ENCODE measurements at places on chromosomes 3 and 15.

DNA sequence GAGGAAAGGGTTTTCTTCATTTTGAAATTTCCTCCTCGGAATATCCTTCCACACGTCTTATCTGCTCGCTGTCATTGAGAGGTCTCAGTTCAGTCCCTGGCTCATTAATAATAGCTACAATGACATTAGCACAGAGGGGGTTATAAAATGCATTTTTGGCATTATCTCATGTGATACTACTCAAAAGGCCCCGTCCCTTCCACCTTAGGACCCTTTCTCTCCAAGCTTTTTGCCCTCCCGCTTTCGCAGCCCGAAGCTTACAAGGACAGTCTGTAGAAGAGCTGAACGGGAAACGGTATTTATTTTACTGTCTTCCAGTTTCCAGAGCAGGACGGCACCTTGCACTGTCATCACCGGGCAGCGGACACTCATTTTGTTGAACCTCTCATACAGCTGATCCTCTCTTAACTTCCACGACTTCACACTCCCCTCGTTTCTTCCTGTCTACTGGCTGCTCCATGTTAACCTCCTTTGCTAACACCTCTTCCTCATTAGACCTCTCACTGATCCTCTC, 5.6 kb upstream of the PLEKHO2 start:
- DNase-seq: no peak

DNA sequence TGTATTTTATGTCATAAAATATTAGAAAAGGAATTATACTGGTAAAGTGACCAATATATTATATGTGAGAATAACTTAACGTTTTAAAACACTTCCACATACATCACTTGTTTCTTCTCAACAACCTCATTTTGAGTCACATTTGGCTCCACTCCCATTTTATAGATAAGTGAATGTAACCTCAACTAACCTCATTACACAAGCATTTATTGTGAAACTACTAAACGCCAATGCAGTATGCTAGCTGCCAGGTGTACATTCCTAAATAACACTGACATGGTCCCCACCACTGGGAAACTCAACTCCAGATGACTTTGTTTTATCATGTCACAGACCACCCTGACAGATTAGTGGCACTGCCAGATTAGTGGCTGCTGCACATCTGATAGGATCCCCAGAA, 249.7 kb upstream of the CNTN4 start:
- DNase-seq: no peak

GRCh38 chr3:122560680-122561079, 3.4 kb downstream of the PARP9 start:
- peak; percentile 1 for DNase-seq

DNA sequence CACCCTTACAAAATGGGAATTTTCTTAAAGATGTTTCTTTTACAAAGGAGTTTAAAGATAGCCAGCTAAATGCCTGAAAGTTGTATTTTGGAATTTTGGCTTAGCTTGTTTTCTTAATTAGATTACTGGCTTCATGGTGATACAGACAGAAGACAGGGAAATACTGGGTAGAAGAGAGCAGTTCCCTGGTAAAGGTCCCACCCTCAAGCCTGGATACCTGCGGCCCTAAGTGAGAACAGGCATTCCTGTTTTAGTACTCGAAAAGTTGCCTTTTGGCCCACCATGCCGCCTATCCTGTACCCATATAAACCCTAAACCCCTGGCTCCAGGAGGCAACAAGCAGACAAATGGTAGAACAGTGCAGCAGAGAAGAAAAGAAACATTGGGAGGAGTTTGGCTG, 29.4 kb downstream of the SETMAR start:
- DNase-seq: no peak

- DNase-seq: no peak
Measured at GRCh38 chr3:107969994-107970819, 120.6 kb downstream of the CD47 start.

DNA sequence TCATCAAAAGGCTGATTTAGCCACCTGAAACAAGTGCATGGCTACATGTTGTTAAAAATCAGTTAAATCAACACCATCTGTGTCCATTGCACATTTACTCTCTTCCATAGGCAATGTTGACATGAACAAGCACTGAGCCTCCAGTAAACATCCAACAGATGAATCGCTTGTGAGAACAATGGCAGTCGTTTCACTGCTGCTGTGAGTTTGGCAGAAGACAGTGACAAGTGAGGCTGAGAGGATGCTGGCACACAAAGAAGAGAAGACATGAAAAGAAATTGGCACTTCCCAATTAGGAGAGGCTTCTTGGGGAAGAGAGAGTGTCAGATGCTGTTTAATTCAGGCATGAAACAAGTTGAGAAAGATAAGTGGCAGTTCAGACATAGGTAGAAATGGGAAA, 227.4 kb upstream of the STT3B start:
- DNase-seq: no peak

DNA sequence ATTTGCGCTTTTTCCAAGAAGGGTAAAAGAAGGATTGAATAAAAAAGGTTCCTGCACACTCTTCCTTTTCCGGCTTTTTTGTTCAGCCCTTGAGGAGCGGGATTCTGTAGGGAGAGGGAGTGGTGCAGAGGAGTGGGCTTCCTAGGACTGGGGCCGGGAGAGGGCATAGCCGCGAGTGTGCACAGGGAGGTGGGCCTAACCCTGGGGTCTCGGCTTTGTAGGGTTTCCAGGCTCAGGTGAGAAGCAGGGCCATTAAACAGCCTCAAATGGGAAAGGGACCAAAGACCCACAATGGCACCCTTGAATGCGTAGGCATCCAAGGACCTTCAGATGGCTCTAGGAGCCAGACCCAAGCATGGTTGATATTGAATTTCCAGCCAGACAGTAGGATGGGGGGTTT, 35.4 kb upstream of the RAB6B start:
- no peak for DNase-seq

GRCh38 chr15:100893261-100893963, 13.8 kb downstream of the ALDH1A3 start:
- no peak for DNase-seq

DNA sequence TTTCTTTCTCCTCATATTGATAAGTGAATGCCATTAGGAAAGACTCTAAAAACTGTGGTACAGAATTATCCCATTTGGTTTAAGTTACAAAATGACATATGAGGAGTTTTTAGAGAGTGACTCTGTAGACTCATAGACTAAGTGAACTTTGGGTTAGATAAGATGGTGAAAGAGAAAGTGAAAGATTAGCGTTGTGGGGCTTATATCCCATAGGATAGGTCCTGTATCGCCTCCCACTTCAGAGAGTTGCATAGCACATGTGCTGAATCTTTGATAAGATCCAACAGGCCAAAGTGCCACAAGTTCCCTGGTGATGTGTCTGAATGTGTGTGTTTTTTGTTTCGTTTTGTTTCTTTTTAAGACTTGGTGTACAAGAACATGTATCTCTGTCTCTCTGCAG, 666.9 kb downstream of the MECOM start:
- DNase-seq: no peak

DNA sequence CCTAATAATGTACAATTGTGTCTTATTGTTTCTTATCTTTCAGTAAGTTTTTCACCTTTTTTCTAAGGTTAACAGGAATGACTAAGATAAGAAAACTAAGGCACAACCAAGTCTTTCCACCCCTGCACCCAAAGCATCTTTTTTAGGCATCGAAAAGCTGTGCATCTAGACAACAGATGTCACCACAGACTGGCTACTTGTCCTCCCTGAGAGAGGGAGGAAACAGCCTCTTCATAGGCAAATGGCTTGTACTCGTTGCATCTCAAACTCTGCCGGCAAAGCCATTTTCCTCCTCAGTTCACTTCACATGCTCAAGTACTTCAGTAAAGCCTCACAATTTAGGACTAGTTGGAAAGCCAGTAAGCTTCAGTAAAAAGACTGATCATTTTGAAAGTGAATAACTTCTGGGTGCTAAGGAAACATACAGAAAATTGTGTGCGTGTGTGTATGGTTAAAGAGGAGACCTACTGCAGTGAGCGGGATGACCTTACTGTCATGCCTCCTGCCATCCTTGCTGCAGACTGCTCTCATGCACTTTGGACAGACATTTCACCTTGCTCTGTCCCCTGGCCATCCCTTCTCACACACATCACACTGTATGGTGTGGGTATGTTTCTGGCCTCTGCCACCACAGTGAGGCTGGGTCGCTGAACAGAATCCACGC, 36.5 kb upstream of the HACD2 start:
- DNase-seq: no peak

- no peak for DNase-seq
Measured at GRCh38 chr3:100234364-100234763, 26.4 kb upstream of the TBC1D23 start.

- no peak for DNase-seq
Measured at GRCh38 chr3:100561459-100562158, 47.8 kb upstream of the ADGRG7 start.

- no peak for DNase-seq
Measured at GRCh38 chr3:52782412-52783210, 5.2 kb downstream of the ITIH1 start.

GRCh38 chr3:131630097-131630496, 127.3 kb upstream of the MRPL3 start:
- DNase-seq: no peak

DNA sequence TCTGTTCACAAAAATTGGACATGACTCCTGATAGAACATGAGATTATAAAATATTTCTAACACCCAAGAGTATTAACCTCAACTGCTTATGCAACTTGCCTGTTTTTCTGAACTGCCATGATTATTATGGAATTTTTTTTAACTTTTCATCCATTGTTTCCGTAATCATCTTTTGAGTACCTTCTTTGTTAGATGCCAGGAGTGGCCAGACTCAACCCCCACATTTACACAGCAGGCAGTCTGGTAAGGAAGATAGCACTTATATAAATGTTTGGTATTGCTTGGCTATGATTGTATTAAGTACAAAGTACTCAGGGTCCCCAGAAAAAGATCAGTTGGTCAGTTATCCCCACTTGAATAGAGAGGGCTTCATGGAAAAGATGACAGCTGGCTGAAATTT, 74.3 kb downstream of the CRYBG3 start:
- DNase-seq: no peak

DNA sequence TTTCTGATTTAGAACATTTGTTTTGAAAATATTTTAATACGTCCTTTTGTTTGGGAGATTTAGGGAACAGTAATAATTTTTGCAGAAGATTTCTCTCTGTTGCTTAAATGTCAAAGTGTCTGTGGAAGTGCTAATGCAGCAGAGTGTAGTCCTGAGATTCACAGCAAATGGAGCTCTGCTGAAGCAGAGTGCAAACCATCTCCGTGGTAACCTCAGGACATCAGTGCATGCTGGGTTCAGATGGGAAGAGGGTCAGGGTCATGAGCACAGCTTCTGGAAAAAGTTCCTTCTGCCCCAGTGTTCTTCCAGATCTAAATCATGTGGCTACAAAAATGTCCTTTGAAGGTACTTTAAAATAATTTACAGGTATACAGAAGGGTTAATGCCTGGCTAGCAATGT, 39.9 kb upstream of the SLC9A9 start:
- no peak for DNase-seq

GRCh38 chr3:62815981-62816380, 59.2 kb downstream of the CADPS start:
- DNase-seq: no peak

DNA sequence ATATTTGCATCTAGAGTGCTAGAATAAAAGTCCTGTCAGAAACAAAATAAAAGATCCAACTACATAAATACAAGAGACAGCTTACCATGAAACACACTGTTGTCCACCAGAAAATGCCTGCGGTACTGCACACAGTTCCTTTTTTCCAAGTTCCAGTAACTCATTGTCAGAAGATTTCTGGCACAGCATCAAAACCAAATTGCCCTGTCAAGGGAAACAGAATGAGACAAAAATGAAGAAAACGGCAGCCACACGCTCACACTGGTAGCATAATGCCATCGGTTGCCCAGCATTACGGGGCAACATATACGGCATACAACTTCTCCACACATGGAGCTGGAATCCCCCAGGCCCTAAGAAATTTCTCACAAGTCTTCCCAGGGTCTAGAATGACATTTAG, 40.8 kb downstream of the PLCH1 start:
- DNase-seq: no peak

- no peak for DNase-seq
Measured at GRCh38 chr3:176378789-176379188, 818.5 kb downstream of the TBL1XR1 start.

DNA sequence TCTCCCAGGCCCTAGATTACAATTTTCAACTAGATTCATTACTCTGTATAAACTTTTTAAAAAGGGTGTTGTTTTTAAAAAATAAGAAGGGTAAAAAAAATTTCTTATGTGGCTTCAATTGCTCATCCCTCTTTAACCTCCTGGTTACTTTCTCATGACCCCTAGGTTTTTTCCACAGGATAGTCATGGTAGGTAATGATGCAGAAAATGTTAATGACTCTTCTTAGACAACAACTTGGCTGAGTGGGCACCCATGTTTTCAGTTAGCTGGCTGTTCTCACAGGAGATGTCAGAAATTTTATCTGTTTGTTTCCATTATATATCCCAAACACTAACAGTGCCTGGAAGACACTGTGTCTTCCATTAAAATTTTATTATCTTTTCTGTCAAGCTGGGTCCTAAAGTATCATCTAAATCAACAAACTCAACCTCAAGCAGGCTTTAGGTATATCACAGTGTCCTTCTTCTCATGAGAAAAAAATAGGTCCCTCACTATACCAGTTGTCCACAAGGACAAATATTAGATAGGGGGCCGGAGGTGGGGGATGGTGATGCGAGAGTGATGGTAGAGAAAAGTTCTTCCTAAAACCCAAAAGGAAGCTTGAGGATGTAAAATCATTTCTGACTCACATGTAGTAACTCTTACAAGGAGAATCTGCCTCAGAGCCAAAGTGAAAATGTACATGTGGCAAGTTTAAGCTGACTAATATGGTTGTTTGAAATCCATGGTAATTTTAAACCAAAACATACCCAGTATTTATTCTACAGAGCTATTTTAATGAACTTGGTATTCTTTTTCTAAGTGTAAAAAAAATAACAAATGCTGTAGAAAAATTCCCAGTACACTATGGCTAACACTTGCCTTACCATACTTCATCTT, 43.3 kb downstream of the PLOD2 start:
- no peak for DNase-seq

- DNase-seq: no peak
Measured at GRCh38 chr3:36666166-36666565, 98.2 kb downstream of the DCLK3 start.

DNA sequence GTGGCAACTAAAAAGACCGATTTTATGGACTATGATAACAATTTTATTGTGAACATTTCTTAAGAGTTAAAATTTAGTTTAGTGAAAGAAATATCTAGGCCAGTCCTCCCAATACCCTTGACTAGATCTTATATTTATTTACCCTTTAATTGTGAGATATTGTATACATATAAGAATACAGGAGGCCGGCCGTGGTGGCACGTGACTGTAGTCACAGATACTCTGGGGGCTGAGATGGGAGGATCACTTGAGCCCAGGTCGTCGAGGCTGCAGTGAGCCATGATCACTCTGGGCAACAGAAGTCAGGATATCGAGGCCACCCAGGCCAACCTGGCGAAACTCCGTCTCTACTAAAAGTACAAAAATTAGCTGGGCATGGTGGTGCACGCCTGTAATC, 756 bp upstream of the RMDN3 start:
- DNase-seq: no peak

GRCh38 chr3:133838296-133838789, 32.7 kb downstream of the SRPRB start:
- DNase-seq: no peak

Data from nucleus accumbens (tissue), 56 donors.